ENCODE measurements at places on chromosomes 2 and 18.

GRCh38 chr2:44680983-44681531 lies 260.4 kb upstream of the SIX3 start:
- DNase-seq = no peak

GRCh38 chr2:111196435-111196834 lies 75.7 kb downstream of the BCL2L11 start:
- no peak for DNase-seq

GRCh38 chr18:47397671-47398319 lies 146.3 kb upstream of the SKOR2 start:
- DNase-seq = no peak

- no peak for DNase-seq
These were observed 442.9 kb upstream of the HNRNPA3 start for GRCh38 chr2:176769499-176770370.

- DNase-seq = no peak
These were observed 154.5 kb upstream of the NDUFV2 start for GRCh38 chr18:8948011-8948410.

GRCh38 chr2:98426771-98427170 lies 17.9 kb upstream of the INPP4A start:
- no peak for DNase-seq

DNA sequence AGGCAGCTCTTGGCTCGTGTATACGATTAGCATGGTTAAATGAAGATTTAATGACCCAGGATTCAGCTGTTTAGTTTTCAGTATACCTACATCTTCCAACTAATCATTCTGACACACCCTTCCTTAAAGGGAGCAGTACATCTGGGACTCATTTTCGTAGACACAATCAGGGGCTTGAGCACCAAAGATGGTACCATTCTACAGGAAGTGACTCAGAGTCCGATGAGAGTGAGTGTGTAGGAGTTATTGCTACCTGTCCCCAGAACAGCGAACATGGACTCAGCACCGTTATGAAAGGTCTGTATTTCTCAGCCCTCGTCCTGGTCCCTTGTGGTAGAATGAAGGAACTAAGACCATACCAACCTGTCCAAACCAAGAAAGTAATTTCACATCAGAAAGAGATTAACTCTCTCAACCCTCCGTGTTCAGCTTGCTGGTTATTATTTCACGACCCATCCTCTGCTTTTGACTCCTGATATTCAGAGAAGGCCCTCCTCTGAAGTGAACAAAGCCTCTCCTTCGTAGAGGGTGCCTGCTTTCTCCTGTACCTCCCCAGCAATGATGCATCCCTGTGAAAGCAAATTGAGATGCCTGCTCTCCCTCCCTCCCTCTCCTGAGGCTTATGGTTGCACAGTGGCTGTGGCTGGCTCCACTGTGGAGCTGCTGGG lies 214.8 kb downstream of the MTX2 start:
- DNase-seq = no peak

- DNase-seq = no peak
These were observed 220.2 kb downstream of the CLIP4 start for GRCh38 chr2:29335396-29335795.

- no peak for DNase-seq
These were observed 302.8 kb downstream of the PTGR3 start for GRCh38 chr18:74906184-74906583.

DNA sequence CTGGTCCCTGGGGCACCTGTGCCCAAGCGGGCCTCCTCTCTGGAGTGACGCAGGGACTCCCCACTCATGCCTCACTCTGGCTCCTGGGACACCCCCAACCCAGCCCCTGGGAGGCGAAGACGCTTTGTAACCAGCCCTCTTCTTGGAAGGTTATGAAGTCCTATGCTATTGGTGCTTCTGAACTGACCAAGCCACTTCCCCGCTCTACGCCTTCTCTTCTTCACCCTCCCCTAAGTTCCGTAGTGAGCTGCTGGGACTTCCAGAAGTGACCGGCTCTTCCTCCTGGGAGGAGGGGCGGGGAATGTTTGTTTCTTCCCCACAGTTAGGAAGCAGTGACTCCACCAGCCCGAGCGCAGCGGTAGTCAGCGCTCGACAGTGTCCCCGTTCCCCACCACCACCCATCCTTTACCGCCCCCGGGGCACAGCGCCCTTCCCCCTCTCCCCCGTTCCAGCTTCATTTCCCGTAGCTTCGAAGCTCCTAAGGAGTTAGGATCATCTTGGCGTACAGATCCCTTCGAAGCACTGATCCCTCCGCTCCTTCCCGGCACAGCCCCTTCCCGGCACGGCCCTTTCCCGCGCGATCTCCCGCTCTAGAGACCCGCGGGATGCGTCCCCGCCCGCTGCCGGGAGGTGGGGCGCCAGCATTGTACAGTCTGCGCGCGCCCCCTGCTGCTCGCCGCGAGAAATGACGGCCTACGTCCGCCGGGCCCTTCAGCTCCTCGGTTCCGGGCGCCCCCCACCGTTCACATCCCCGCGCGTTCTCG lies 25.3 kb upstream of the NOTO start:
- DNase-seq = peak; percentile 97

DNA sequence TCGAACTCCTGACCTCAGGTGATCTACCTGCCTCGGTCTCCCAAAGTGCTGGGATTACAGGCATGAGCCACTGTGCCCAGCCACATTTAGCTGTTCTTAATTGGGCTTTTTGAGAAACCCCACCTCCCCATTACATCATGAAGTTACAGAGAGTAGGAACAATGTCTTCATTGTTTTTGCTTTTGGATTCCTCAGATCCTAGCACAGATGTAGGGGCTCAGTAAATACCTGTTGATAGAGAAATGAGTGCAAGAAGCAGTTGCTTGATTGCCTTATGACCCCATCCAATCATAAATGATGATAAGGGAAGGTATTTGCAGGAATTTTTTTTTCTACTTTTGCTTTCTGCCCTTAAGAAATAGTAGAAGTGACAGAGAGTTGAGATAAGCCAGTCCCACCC lies 25.4 kb downstream of the GREB1L start:
- no peak for DNase-seq

GRCh38 chr18:27749194-27749593 lies 427.7 kb downstream of the CDH2 start:
- no peak for DNase-seq

DNA sequence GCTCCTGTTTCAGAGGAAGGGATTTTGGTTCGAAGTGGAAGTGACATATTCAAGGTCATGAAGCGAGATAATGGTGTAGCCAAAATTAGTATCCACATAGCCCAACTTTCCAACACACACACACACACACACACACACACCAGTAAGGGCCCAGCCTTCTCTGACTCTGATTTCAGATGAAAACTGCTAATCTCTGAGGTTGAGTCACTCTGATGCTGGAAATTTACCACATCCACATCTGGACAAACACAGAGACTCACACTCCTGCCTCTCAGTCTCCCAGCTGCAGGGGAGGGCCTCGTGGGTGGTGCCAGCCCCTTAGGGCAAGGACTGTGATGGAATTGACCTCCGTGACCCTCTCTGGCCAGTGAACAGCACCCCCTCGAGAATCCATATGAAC lies 29.0 kb upstream of the SLC35F6 start:
- no peak for DNase-seq

GRCh38 chr18:35376393-35376741 lies 770 bp downstream of the ZNF396 start:
- DNase-seq = no peak

GRCh38 chr2:156118753-156119416 lies 213.6 kb downstream of the NR4A2 start:
- DNase-seq = no peak

DNA sequence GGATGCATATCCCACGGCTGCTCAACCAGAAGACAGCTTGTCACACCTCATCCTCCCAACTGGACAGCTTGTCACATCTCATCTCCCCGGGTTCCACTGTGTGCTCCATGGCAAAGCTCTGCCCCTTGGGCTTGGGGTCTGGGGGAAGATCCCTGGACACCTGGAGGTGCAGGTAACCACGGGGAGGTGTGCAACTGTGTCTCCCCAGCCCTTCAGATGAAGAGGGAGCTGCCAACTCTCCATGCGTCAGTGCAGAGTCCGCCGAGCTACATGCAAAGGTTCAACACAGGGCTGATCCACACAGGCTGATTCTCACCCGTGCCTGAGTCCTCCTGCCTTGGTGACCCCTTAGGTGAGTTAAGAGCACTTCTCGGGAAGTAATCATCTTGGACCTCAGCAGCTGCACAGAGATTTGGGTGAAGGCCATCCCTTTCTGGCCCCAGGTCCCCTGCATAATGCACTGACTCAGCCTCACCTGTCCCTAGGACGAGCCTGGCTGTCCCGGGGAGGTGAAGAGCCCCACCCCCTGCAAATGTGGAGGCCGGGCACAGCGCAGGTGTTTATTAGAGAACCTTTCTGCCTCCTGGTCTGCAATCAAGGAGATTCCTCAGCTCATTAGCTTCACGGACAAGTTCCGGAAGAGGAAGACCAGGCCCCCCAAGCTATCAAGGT lies 157.9 kb downstream of the PXDN start:
- DNase-seq = no peak

DNA sequence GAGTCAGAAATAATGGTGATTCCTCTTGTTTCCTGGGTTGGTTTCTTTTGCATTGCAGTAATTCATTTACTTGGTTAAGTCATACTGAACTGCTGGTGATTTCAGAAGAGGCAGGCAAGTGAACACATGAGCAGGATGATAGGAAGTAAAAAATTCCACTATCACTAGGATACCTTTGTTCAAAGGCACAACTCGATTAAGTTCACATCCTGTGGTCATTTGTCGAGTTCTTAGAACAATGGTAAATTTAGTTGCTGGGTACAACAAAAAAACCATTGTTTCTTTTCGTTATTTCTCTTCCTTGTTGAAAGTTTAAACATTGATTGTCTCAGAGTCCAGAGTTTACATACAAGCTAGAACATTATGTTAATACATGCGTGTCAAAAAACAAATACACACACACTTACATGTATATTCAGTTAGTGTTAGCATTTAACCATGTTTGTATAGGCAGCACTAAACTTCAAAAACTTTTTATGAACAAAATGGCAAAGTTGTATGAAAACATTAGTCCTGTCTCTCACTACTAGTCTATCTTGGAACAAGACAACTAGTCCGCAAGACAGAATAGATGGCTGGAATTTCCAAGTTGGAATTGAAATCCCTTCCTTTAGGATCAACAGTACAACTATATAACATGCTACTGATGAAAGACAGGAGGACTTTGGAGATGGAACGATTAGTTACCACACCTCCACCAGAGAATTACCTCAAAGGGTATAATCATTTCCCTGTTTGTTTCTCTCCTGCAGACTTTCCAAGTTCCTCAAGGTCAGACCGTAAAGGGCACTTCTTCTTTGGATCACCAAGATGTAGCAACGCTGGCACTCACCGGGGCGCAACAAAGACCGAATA lies 26.2 kb downstream of the STK39 start:
- DNase-seq = no peak

DNA sequence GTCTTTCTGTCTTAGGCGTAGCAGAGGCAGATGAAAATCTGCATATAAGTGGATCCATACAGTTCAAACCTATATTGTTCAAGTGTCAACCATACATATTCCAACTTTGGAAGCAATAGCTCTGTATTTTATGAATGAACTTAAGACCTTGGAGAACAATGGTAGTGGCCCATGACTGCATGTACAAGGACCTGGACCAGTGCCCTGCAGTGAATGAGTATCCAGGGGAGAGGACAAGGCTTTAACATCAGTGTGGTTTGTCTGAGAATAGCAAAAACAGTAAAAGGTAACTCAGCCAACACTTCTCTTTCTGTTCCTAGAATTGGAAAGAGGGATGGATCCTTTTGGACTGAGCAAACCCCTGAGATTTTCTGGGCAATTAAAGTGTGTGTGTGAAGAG lies 230.8 kb upstream of the LINC00305 start:
- no peak for DNase-seq

DNA sequence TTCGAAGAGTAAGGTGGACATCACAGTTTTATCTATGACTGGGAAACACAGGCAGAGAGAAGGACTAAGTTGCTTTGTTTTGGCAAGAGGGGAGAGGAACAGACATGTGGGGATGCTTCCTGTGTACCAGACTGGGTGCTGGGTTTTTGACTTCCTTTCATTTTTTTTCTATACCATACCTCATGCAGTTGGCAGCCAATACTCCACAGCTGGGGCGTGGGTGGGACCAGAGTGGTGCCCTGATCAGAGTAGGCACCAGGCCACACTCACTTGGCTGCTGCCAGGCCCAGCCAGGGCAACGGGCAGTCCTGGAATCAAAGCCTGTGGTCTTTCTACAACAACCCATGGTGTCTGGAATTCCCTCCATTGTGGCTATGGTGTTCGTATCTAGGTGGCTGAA lies 45.2 kb downstream of the SH3RF3 start:
- DNase-seq = no peak

DNA sequence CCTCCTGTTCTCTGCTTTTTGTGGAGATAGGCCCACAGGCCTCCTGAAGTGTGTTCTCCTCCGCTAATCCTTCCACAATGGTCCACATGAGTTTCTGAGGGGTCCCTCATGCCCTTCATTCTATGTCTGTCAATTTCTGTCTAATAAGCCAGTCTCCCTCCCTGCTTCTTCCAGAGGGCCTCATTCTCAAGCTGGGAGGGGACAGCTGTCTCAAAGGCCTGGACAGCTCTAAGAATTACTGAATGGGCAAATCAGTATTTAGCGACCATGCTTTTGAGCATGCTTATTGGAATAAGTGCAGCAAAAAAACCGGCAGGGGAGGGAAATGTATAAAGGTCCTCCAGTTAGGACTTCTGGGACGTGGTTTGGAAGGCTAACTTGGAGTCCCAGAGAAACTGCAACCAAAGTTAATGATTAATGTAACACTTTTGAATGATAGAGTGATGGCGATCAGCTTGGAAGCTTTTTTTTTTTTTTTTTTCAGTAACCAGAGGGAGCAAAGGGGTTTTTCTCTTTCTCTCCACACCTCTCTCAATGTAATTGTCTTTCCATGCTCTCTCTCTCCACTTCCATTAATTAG lies 890.7 kb upstream of the POU3F3 start:
- no peak for DNase-seq

DNA sequence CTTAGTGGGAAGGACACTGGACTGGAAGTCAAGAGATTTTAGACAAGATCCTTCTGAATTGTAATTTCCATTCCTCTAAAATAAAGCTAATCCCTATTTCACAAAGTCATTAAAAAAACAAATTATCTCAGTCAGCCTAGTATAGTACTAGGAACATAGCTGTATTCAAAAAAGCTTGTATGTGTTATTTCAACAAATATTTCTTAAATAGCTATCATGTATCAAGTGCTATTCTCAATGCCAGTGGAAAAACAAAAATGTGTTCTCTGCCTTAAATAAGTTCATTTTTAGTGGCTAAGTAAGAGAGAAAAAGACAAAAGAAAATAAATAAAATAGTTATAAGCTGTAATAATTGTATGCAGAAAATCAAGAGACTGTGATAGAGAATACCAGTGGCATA lies 541.8 kb upstream of the CDH2 start:
- DNase-seq = no peak

- DNase-seq = no peak
These were observed 238.8 kb downstream of the ZNF407 start for GRCh38 chr18:74836296-74837139.

All from left lung (tissue), 14 donors.